Esophagus squamous epithelium (tissue), 5 donors: ENCODE measurements at places on chromosomes 2 and 18. TPM values are rescaled to one million over a fixed set of nuclear protein-coding genes. Genes with fewer than 3 reads are reported as not detected.

The ABHD1 gene
- not detected for total RNA-seq

The ALK gene
- 0.19 TPM for total RNA-seq

The LIPG gene
- total RNA-seq, result 13.9 TPM

The PROM2 gene
- total RNA-seq, result 89.5 TPM

The MBP gene
- 21.9 TPM for total RNA-seq

The GNAL gene
- total RNA-seq, result 2.4 TPM

The GPBAR1 gene
- total RNA-seq, result 0.26 TPM

The APCDD1 gene
- 49.1 TPM for total RNA-seq

The CRYGD gene
- not detected for total RNA-seq

The DCDC2C gene
- total RNA-seq, result not detected

The TDRD15 gene
- total RNA-seq, result 0.34 TPM

The C1QL2 gene
- total RNA-seq, result not detected
